ENCODE measurements at places on chromosomes 2 and 18.

DNA sequence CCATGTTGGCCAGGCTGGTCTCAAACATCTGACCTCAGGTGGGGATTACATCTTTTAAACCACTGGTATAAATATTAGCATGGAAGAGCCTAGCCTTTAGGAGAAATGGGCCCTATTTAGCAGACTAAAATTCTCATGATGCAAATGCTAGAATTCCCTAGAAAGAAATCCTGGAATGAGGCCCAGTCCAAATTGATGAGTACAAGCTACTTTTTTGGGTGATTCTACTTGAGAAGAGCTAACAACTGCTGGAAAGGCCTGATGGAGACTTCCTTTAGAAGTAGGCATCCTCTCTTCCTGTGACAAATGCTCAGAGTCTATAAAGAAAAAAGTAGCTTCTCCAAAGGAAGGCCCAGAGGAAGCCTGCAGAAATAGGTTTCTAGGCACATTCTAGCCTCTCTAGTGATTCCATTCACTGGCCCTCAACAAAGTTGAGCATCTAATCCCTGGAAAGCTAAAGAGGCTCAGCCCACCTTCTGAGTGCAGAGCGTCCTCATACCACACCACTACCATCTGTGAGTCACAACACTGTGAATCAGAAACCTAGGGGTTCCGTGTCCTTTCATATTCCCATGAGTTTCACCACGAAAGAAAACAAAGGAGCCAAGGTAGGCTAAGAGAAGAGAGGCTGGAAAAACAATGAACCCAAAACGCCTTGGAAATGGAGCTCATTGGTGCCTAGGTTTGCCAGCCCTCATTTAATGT is 183.1 kb downstream of the C1D start:
- DNase-seq, result no peak

GRCh38 chr2:9220201-9220600 is 13.6 kb downstream of the ASAP2 start:
- DNase-seq, result no peak

- DNase-seq, result no peak
These were observed 148.5 kb downstream of the GFPT1 start for GRCh38 chr2:69238449-69239031.

DNA sequence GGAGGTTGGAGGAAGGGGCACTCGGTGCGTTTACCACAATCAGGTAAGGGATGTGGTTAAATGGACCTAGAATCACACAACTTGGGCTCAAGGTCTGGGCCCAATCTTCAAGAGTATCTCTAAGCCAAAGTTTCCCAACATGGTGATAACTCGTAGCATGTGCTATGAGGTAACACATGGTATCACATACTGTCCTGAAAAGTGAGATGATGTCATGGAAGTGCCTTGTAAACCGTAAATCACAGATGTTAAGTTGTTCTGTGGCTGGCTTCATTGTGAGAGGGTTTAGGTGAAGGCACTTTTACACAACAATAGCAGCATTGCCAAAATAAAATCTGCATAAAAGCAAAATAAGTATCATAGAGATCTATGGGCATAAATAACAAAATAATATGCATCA is 551.8 kb downstream of the PLCL1 start:
- no peak for DNase-seq

DNA sequence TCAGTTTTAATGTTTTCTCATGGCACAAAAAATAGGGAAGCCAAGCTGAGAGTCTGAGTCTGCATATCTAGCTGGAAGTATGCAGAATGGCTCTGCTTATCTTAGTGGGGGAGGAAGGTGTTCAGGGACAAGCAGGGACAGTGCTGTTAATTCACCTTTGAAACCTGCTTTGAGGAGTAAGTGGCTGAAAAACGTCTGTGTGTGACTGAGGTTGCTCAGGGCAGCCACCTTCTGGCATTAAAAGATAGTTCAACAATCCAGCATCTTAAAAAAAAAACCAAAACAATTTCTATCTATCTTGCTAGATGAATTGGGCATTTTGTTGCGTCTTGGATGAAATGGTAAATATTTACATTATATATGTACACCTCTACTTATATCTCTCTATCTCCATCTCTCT is 2.0 kb upstream of the TRPM8 start:
- DNase-seq, result no peak

DNA sequence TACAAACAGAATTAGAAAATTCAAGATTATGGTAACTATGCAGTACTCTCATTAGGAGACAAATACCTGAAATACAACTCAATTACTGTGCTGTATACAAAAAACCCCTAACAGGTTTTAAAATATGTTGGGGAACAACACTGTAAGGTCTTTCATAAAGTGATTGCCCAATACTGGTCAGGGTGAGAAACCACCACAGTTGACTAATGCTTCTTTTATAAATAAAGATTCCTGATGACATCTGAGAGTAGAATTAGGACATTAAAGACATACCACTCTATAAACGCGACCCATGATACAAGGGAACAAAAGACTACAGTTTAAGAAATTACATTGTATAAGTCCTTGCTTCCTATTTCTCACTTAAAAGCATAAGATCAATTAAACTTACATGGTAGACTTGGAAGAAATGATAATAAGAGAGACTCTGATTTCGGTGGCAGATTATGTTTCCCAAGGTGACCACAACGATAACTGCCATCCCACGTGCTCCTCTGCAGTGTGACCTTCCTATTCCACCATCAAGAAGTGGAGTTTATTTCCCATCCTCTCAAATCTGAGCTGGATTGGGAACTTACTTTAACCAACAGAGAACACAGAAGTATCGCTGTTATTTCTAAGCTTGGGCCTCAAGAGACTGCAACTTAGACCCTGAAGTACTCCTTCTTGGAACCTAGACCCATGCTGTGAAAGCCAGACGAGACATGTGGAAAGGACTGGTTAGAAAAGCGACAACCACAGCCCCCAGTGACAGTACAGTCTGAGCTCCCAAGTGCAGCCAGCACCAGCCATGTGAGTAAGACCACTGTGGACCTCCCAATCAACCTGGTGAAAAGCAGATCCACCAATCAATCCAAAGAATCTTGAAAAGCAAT is 52.3 kb downstream of the ZNF521 start:
- DNase-seq, result no peak

DNA sequence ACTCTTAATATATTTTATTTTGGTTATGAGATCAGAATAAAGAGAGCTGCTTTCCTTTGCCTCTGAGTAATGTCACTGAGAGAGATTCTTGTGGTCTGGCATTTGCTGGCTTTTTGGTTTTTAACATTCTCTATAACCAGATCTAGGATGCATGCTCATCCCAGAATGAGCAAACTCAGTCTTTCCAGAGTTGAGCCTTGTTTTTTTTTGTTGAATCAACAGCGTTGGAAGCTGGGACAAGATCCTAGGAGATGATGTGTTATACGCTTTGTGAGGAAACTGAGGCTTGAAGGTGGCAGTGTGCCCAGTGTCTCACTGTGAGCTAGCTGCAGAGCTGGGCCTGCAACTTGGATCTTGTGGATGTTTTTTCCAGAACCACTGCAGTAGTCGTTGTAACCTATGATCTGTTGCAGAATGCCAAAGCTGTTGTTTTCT is 19.5 kb downstream of the MYO1B start:
- no peak for DNase-seq

- no peak for DNase-seq
These were observed 29.3 kb upstream of the INHBB start for GRCh38 chr2:120316528-120317179.

GRCh38 chr18:49030692-49031443 is 80.1 kb upstream of the SMAD7 start:
- no peak for DNase-seq

DNA sequence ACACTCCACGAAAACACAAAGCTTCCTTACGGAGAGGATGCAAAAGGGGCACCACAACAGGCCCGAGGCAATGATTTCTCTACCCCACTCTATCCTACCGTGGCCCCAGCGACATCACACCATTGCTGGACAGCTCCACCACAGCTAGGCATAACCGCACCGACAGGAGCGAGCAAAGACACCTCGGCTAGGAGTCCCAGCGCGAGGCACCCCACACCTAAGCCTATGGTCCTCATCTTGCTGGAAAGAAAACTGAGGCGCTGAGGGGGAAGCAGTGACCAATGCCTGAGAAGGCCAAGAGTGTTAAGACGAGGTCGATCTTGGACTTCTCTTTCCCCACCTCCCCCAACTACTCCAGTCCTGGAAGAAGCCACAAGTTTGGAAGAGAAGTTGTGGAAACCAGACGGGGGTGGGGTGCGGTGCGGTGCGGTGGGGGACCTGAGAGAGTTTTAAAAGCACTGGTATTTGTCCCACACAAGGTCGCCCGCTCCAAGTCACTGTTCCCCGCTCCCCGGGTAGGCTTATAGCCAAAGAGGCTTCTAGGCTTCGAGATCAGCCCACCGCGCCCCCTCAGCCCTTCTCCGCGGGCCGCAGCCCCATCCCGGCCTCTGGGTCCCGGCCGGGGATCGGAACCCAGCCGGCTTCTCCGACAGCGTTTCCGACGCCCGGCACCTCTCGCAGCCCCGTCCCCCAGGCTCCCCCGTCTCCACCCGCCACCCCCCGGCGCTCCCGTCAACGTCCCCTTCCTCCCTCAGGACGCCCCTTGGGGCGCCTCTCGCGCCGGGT is 766 bp downstream of the PDE6D start:
- DNase-seq, result peak; percentile 7

GRCh38 chr2:144920755-144921530 is 401.0 kb upstream of the ZEB2 start:
- DNase-seq, result no peak

GRCh38 chr2:71682341-71682740 is 229.0 kb downstream of the DYSF start:
- DNase-seq, result no peak

GRCh38 chr2:48170281-48170680 is 264.0 kb upstream of the FBXO11 start:
- DNase-seq, result no peak

Measured in activated CD4-positive, alpha-beta T cell treated with anti-CD3 and anti-CD28 coated beads, Interleukin-2, Interleukin-6, amounts not matched to agents 100 ng/mL and 50 ng/mL, durations not matched to agents 16 hours and 8 hours (primary cell).